ENCODE measurements at places on chromosomes 2 and 18. TPM values are rescaled to one million over a fixed set of nuclear protein-coding genes. Genes with fewer than 3 reads are reported as not detected.

The CD207 gene
- not detected for total RNA-seq

The RGPD4 gene
- not detected for total RNA-seq

The BCL2 gene
- total RNA-seq = 2.4 TPM

The CLEC4F gene
- total RNA-seq = not detected

The TMEM169 gene
- 0.51 TPM for total RNA-seq

The CCDC85A gene
- 0.13 TPM for total RNA-seq

The ERBB4 gene
- total RNA-seq = under 0.01 TPM

The HTRA2 gene
- total RNA-seq = 29.1 TPM

The ZNF514 gene
- 12.5 TPM for total RNA-seq

The KCNF1 gene
- not detected for total RNA-seq

The ZFAND2B gene
- 59.8 TPM for total RNA-seq

The SLC23A3 gene
- 1.9 TPM for total RNA-seq

The TYMS gene
- total RNA-seq = 5.5 TPM

GRCh38 chr2:181444654-181445053 lies 12.5 kb upstream of the ITGA4 start:
- no peak for DNase-seq

DNA sequence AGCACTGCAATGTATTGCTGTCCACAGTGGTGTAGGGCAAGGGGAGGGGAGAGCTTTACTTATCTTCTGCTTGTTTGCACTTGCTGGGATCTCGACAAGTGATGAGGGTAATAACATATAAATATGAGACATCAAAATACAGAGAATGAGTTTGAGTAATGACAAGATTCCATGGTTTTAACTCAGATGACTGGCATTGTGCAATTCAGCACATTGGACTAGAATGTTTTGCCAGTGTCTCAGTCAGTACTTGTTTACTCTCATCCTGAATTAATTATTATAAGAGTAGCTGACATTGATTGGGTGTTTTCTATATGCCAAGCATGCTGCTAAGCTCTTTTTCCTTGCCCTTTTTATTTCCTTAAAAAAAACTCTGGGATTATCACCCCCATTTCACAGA lies 306.7 kb upstream of the MMADHC start:
- peak; percentile 76 for DNase-seq

- peak; percentile 50 for DNase-seq
Measured at GRCh38 chr2:234973008-234973407, 21.2 kb downstream of the SH3BP4 start.

DNA sequence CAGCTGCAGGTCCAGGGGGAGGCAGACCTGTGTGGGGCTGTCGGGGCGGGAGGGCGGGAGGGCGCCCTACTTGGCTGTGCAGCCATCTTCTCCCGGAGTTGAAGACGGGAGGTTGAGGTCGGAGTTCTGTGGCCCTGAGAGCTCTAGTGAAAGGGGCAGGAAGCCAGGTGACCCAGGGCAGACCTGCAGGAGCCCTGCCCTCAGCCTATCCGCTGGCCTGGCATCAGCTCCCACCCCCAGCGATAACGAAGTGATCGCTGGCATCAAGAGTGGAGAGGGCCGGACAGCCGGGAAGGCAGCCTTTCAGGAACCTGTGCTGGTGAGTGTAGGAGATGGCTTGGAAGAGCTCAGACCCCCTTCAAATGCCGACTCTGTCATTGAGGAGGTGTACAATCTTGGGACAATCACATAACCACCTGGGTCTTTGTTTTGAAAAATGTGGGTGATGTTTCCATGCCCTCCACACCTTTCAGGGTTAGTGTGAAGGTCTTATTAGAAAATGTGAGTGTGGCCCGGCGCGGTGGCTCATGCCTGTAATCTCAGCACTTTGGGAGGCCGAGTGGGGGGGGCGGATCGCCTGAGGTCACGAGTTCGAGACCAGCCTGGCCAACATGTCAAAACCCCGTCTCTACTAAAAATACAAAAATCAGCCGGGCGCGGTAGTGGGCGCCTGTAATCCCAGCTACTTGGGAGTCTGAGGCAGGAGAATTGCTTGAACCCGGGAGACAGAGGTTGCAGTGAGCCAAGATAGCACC lies 1.3 kb downstream of the ARHGEF4 start:
- DNase-seq = no peak

DNA sequence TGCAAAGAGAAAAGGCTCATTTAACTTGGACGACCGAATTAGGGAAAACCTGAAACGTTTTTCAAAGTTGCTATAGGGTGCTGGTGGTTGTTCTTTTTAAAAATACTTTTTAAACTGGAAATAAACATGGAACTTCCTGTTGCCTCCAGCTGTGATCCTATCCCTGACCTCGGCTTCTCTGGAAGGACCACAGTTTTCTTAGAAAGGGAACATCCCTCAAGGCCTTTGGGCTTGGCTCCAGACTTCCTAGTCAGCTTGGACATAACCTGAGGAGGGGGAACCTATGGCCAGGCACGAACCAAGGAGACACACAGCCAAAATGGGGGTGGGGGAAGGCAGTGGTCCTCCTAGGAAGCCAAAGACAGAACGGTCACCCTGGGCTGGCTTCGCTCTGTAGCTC lies 57.7 kb downstream of the CENPO start:
- DNase-seq = no peak

DNA sequence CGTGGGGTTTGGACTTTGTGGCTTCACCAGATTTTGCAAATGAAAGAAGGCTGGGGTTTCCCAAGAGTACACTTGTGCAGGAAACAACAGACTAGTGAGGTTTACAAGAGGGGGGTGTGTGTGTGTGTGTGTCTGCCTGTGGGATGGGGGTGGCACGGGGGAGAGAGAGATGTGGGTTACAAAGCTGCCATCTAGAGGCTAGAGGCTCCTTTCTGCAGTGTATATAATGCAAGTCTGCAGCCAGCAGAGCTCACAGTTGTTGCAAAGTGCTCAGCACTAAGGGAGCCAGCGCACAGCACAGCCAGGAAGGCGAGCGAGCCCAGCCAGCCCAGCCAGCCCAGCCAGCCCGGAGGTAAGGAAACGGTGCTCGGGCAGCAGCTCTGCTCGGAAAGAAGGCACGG lies at the start of gene ACKR3:
Gene ACKR3 (plus strand): TSS at position 253 of the 401 bp plus-strand sequence. CDS start 10,641 bp downstream, outside the sequence.
- peak; percentile 86 for DNase-seq

- DNase-seq = no peak
Measured at GRCh38 chr2:178211943-178212342, 17.6 kb downstream of the OSBPL6 start.

- no peak for DNase-seq
Measured at GRCh38 chr2:76444732-76445131, 734.0 kb upstream of the GCFC2 start.

DNA sequence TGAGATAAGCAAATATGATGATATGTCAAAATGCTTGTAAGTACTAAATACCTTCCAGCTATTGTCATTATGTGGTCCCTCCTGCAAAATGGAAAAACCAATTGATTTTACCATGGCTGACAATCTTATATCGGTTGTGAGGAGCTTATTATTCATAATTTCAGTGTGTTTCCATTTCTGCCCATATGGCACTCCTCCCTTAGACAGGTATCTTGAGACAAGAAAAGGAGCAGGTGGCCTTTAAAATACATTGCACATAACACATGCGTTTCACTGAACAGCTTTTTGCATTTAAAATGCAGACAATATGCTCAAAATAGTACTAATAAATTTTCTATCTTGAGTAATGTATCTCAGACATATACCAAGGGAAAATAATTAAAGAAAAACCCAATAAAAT lies 60.2 kb upstream of the SH3RF3 start:
- no peak for DNase-seq

DNA sequence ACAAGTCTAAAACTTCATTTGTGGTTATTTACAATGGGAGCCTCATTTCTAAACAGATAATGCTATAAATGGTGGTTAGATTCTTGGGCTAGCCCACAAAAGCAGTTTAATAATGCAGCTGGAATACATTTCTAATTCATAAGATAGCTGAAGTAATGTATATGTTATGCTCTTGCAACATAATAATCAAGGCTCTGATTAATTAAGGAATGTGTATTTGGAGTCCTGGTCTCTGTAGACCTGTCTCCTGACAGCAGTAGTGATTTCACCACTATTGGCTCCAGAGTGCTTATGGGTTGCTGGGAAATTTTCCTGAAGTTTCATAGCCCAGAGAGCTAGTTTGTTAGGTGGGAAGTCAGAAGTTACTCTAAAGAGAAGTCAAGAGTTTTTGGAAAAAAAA lies 21.3 kb upstream of the CDC42EP3 start:
- DNase-seq = no peak

DNA sequence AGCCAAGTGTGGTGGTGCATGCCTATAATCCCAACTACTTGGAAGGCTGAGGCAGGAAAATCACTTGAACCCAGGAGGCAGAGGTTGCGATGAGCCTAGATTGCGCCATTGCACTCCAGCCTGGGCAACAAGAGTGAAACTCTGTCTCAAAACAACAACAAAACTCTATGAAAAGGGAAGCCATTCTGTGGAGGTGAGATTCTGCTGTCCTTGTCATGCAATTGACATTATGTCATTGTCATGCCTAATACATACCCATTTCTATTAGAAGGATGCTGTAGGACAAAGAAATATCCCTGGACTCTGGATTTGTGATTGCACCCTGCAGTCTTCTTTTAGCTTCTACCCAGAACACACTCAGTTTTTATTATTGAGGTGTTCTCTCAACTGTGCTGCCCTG lies 8.6 kb downstream of the RASGRP3 start:
- no peak for DNase-seq

DNA sequence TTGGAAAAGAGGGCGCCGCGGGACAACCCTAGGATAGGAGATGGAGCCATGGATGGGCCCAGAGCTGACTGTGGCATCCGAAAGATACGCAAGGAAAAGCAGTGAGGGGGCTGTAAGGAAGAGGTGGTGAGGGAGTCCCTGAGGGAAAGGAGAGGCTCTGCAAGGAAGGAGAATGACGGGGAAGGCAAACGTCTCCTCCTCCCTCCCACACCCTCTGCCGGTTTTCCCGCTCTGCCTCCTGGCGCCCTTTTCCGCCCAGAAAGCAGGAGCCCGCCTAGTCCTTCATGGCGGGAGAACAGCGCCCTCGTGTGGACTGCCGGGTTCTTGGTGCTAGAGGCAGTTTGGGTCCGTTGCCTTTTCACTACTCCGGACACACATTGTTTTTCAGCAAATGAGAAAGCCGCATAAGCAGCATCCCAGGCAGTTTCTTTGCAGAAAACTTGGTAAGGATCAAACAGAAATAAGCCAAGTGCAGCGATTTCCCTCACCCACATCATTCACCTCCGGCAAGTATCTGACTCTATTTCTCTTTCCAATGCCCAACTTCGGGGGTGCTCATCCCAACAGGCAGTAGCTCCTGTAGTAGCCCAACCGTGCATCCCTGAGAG lies 200.4 kb downstream of the INO80D start:
- DNase-seq = peak; percentile 49

GRCh38 chr18:61697306-61697909 lies 195.4 kb downstream of the RNF152 start:
- no peak for DNase-seq

GRCh38 chr2:238564286-238564920 lies 137.7 kb downstream of the ASB1 start:
- no peak for DNase-seq

- no peak for DNase-seq
Measured at GRCh38 chr2:14616950-14617349, 15.6 kb upstream of the LRATD1 start.

- DNase-seq = no peak
Measured at GRCh38 chr2:70986499-70987189, 8.0 kb downstream of the TEX261 start.

DNA sequence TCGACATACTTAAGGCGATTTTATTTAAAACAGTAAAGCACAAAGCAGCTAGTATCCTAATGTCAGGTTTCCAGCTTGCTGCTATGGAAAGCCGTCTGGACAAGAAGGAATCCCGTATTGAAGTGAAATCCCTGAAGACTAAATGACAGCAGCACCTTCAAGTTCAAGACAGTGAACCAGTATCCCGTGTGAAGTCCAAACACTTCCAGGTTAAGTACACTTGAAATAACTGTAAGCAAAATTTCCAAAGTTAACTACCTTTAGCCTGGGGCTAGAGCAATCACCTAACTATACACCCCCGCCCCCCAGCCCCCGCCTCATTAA lies 1.2 kb downstream of the MBOAT2 start:
- DNase-seq = peak; percentile 37

- no peak for DNase-seq
Measured at GRCh38 chr2:102620332-102620731, 979 bp downstream of the SLC9A2 start.

GRCh38 chr2:161030260-161031063 lies 129.8 kb upstream of the TANK start:
- peak; percentile 99 for DNase-seq

DNA sequence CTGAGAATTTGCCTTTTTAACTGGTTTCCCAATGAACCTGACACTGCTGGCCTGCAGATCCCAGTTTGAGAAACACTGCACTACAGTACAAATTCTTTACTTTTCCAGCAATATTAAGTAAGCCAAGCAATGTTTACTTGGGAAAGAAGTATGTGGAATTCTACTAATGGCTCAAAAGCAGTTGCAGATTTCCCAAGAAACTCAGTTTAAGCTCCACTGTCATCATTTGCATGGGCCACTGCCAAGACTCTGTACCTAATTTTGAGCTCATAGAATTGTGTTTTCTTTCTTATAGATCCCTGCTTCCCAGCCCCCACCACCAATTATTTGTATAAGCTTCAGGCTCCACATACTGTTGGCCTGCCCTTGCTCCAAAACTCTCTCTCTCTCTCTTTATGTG lies 676.1 kb downstream of the RNF144A start:
- no peak for DNase-seq

DNA sequence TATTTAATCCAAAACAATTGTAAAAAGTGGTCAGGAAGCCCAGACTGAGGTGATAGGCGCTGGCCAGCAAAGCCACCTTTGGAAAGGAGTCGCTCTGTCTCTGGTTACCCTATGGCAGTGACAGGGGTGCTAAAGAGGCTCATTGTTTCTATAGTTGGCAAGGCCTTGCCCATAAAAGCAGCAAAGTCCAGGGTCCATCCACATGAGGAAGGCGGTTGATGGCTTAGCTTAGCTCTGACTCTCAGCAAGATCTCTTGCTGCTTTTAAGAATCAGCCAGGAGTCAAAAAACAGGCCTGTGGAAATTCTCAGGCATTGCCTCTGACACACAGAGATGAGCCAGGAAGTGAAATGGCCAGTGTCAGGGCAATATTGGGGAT lies 57.8 kb upstream of the CYP26B1 start:
- DNase-seq = no peak

- DNase-seq = peak; percentile 83
Measured at GRCh38 chr2:96760036-96760985, at the start of gene CNNM4. Gene CNNM4, plus strand, starts transcription at chr2:96760902. Its CDS starts 98 bp downstream, at chr2:96761000.

DNA sequence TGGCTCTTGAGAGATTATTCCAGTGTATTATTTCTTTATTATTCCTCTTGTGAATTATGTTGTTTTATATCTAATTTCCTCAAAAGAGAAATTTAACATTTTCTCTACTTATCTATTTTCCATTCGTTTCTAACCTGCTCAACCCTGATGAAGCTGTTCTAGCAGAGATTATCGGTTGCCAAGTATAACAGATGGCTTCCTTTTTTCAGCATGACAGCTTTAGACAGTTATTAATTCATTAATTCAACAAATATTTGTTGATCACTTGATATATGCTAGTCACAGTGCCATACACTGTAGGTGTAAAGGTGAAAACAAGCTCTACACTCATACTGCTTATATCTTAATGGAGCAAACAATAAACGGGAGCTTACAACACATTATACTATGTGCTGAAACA lies 137.9 kb upstream of the UBE2E3 start:
- no peak for DNase-seq

GRCh38 chr2:89767572-89768435 lies 1076.3 kb downstream of the RPIA start:
- no peak for DNase-seq

- DNase-seq = no peak
Measured at GRCh38 chr18:9139400-9140039, 2.9 kb downstream of the ANKRD12 start.
